ENCODE measurements at places on chromosomes 5 and 9.

- peak; percentile 30 for DNase-seq
These were observed 112.8 kb downstream of the GCNT1 start for GRCh38 chr9:76571743-76572146.

- DNase-seq = no peak
These were observed 32.3 kb downstream of the TNPO1 start for GRCh38 chr5:72848474-72849428.

DNA sequence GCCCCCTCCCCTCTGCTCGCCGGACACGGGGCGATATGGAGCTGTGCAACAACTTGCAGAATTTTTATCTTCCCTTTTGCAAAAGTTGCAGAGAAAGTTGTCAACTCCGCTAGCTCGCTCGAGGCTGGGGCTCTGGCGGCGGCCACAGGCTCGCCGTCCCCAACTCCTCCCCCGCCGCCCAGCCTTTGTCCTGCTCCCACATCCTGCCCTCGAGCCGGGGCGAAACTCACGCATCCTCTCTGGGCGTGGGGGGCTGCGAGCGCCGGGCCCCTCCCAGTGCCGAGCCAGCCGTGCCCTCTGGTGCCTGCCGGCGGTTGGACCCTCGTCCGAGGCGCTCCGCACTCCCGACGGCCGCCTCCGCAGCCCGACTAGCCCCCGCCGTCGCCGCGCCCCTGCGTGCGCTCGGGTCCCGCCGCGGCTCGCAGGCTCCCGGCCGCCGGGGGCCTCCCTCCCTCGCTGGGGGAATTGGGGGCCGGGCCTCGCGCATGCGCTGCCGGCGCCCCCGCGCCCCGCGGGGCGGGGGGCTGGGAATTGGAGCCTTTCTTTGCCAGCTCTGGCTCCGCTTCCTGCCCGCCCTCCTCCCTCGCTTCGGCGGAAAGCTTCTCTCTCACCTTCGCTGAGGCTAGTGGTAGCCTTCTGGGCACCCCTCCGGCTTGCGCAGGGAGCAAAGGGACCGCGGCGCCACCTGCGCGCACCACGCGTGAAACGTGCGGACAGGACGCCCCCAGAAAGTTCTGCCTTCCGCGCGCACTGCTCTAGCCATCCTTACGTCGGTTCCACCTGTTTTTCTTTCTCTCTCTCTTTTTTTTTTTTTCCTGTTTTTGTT lies at the start of gene CCNJL:
Gene CCNJL, minus strand, starts transcription at position 431 of the 826 bp plus-strand sequence. CDS start 641 bp downstream, outside the sequence.
- DNase-seq = no peak

GRCh38 chr9:30235564-30235963 lies 2148.9 kb upstream of the ACO1 start:
- no peak for DNase-seq

DNA sequence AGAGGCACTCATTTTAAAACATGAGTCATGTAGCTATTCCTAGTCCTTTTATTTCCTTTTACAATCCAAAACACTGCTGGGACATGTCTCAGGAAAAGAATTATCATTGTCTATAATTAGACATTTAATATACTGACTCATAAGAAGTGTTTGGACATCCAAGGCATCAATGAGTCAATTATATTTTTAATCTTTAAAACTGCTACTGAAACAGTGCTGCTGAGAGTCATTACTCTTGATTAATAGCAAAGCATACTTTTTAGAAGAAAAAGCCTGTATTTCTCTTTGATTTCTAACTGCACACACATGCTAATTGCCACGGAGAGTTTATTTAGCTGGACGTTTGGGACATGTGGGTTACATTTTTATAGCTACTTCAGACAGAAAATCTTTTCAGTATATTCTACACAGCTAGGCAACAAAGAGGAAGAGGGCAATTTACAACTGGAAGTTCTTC lies 1249.0 kb upstream of the CDH18 start:
- no peak for DNase-seq

GRCh38 chr5:82418608-82418950 lies 140.4 kb upstream of the RPS23 start:
- DNase-seq = no peak

DNA sequence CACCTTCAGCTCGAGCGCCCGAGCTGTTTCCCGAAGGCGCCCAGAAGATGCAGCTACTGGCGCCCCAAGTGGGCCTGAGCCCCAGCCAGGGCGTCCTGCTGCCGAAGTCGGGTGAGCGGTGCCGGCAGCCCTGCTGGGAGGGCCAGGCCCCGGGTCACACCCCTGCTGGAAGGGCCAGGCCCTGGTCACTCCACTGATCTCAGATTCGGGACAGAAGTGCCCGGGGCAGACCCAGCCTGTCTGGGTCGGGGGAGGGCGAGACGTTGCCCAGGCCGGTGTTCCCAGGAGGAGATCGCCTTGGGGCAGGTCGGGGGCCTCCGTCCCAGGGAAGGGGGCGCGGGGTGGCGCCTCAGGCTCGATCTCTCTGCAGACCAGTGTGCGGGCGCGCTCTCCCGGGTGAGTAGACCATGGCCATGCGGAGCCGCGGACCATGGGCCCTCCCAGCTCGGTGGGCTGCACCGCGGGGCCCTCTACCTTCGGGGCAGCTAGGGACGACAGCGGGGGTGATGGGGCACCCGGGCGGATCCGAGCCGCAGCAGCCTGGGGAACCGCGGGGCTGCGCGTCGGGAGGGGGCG lies 2.3 kb downstream of the LCNL1 start:
- DNase-seq = no peak

Data from AG10803 (cell line).